ENCODE measurements at places on chromosomes 6 and 20.

DNA sequence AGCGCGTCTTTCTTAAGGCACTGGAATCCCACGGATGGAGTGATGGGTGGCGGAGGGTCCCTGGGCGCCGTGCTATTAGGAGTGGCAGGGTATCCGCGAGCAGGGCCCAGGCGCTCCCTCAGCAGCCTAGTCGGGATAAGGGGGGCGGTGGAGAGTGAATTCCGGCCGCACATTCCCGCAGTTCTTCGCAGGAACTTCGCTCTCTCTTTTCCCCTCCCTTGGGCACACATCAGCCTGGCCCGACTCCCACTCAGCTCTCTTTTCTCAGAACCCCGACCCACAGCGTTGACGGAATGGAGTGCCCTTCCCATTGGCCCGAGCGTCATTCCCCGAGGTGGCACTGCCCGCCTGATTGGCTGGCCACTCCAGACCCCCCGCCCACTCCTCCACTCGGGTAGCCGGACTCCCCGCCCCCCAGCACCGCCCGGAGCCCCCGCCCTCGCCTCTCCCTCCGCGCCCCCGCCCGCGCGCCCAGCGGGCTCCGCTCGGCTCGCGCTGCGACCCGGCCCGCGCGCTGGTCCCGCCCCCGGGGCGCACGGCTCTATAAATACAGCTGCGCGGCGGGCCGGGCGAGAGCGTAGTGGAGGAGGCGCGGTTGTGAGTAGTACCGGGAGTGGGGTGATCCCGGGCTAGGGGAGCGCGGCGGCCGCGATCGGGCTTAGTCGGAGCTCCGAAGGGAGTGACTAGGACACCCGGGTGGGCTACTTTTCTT lies at the start of gene ID4:
Gene ID4 (plus strand): TSS at position 572 of the 712 bp plus-strand sequence. CDS start 385 bp downstream, outside the sequence.
- no peak for DNase-seq

DNA sequence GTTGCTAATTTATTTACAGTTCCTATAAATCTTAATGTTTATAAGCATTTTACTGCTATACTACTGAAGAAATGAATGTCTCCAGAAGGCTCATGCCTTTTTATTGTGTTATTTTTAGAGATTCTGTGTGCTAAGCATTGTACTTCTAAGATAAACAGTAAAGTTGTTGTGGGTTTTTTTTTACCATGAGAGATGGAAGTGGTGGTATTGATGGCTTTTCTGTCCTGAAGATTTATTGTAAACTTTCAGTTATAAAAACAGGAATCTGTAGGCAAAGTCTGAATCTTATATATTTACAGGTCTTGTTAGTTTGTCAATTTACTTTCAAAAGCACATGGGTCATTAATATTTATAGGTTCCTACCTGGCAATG lies 246.9 kb downstream of the TMEM242 start:
- no peak for DNase-seq

- DNase-seq: no peak
Observed at GRCh38 chr20:17515053-17515452, 16.1 kb downstream of the BFSP1 start.

DNA sequence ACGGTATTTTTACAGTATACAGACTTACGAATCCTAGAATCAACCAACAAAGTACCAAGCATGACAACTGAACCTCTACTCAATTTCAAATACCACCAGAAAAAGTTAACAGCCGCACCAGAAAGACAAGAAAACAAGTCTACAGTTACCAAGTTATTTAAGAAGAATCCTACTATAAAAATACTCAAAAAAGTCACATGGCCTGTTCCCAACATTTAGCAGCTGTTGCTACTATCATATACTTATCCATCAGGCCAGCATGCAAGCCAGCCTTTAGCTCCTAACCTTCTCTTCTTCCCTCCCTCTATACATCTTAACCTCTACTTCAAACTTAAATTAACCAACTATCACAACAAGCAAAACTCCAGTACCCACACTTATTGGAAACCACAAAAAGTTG lies 1.9 kb downstream of the SYNCRIP start:
- no peak for DNase-seq

DNA sequence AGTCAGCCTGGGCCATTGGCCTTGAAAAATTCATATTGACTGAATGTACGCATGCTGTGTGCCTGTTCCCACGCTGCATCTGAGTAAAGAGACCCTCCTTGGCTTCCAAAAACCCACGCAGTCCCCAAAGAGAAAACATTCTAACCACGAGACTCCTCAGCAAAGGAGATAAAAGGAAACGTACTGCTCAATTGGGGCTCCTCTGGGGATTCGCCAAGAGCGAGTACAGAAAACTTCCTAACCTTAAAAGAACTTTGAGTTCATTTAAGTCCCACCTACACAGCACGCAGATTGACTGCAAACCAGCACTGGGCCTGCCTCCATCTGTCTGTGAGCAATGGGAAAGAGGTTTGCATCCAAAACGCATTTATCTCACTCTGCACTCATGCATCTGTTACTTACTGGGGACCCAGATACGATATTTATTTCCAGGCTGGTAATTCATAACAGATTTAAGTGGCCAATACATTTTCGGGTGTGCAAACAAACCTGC lies 505.9 kb upstream of the CHD6 start:
- DNase-seq: no peak
